Adrenal gland (tissue), 19 donors: ENCODE measurements at places on chromosomes 1 and 21. TPM values are rescaled to one million over a fixed set of nuclear protein-coding genes. Genes with fewer than 3 reads are reported as not detected.

Gene CFAP74
- total RNA-seq, result 0.11 TPM

Gene OR2T35
- not detected for total RNA-seq

Gene PRKAA2
- 0.93 TPM for total RNA-seq

Gene PEX19
- 57.2 TPM for total RNA-seq

Gene IGSF3
- total RNA-seq, result 2.5 TPM

Gene MPL
- total RNA-seq, result not detected

Gene GUCA2B
- not detected for total RNA-seq

Gene SELL
- total RNA-seq, result 1.3 TPM

Gene UBXN10
- total RNA-seq, result 0.84 TPM

Gene RNF186
- total RNA-seq, result not detected

Gene TMOD4
- total RNA-seq, result not detected

Gene ERVH48-1
- total RNA-seq, result not detected

Gene AADACL3
- total RNA-seq, result not detected

Gene CFAP107
- not detected for total RNA-seq

Gene RGS4
- 9.8 TPM for total RNA-seq

Gene GALNT2
- 64.8 TPM for total RNA-seq

Gene OR2T11
- total RNA-seq, result not detected
